ENCODE measurements at places on chromosomes 2 and 18.

DNA sequence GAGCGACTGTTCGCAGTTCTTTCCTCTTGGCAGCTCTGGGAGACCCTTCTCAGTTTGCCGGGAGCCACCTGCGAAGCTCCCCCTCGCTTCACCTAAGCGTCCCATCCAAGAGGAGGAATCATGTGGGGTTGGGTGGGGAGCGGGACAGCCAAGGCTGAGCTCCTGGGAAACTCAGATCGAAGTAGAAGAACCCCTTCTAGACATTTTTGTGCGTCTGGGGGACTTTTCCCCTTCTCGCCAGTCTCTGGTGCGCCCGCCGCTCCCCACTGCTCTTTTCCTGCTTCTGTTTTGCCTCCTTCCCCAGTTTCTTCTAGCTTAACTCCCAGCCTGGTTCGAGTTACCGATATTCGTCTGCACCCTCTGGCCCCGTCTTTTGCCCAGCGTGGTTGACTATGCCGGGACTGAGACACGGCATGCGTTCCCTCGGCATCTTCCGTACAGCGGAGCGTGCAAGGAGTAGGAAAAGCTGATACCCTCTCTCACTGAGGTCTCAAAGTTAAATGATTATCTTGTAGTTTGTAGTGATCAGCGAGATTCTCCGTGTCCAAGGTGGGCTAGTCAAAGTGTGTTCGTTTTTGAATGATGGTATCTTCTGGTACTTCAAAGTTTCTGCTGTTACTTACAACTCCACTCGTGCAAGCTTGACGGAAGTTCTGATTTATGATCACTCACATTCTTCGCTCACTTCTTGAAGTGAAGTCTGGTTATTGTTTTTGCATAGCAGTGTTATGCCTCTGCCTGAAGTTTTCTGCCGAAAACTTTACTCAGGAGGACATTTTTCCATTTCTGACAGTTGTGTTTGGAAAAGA lies 664 bp downstream of the CAMKMT start:
- peak; percentile 63 for DNase-seq

DNA sequence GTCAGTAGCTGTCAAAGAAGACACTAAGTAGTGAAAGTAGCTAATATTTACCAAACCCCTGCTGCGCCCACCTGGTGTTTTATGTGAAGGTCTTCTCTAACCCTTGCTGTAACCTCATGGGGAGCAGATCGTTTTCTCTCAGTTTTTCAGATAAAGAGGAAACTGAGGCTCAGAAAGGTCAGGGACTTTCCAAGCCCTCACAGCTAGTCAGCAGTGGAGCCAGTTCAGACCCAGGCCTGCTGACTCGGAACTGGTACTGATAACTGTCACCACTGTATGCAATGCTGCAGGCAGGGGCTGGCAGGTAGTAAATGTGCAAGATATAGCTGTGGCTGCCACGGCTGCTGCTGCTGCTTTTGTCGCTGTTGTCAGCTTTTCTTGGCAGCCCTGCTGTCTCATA lies 69.1 kb downstream of the LRRFIP1 start:
- DNase-seq, result no peak

DNA sequence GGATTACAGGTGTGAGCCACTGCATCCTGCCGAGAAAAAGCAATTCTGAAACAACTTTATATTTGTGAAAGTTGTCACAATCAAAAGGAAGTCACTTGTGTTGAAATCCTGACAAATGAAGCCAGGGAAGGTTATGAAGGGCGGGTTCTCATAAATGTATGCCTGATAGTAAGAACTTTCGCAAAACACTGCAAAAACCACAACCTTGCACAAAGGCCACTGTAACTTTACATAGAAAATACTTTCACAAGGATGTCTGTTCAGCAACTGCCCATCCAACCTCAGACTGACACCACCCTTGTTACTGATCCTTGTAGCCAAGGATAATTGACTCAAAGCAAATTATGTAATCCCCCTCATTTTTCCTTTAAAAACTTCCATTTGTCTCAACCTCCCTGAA lies 90.6 kb downstream of the SLC4A3 start:
- DNase-seq, result peak; percentile 59

DNA sequence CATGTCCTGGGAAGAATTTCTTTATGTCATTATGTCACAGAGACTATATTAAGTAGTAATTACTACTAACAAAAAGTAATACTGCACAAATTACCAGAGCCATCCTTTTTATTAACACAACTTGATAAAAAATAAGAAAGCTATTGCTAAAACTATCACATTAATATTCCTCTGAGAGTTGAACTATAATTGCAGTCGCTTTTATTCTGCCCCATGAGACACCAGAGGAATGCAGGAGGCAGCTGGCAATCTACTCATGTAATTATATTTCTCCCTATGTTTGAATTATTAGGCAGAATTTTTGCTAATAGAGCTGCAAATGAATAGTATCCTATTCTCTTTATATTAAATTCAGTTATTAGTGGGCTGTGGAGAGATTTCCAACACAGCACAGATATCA lies 220.7 kb downstream of the LRRTM4 start:
- DNase-seq, result no peak

- no peak for DNase-seq
Observed at GRCh38 chr2:99936065-99936464, 206.3 kb downstream of the AFF3 start.

GRCh38 chr18:45165871-45166270 lies 449.4 kb upstream of the SLC14A2 start:
- no peak for DNase-seq

GRCh38 chr2:163338270-163338669 lies 397.5 kb downstream of the FIGN start:
- no peak for DNase-seq

- DNase-seq, result no peak
Observed at GRCh38 chr2:170742896-170743529, 27.2 kb upstream of the ERICH2 start.

GRCh38 chr2:8303322-8303832 lies 378.5 kb upstream of the ID2 start:
- peak; percentile 93 for DNase-seq

DNA sequence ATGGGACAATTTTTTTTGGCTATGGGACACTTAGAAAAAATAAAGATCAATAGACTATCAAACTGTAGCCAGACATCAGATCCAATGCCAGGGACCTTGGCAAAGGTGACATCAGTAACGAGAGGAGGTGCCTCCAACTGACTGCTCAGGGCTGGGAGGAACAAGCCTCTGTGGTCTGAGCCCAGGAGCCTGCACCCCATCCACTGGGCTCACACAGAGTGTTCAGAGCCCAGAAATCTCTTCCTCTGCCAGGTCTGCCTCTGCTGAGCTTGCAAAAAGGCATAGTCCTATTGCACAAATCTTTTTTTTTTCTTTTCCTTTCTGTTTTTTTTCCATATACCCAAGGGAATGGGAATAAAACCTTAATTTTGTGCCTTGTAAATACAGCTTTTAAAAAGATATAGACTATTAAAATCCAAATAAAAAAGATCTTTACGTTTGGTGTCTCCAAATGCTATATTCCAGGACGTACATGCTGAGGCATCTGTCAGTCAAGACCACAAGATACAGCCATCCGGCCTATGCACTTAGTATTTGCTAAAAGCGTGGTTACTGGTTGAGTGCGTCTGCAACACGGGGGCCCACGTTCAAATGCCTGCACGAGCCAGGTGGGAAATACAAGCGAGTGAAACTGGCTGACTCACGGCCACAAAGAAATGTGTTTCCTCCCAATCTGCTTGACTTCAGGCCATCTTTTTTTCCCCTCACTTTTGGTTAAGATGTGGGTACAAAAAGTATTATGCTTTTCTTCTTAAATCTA lies 7.8 kb upstream of the ARHGAP25 start:
- peak; percentile 71 for DNase-seq

- no peak for DNase-seq
Observed at GRCh38 chr18:25169701-25170100, 182.3 kb downstream of the ZNF521 start.

- no peak for DNase-seq
Observed at GRCh38 chr2:129318581-129319421, 660.7 kb upstream of the RAB6C start.

DNA sequence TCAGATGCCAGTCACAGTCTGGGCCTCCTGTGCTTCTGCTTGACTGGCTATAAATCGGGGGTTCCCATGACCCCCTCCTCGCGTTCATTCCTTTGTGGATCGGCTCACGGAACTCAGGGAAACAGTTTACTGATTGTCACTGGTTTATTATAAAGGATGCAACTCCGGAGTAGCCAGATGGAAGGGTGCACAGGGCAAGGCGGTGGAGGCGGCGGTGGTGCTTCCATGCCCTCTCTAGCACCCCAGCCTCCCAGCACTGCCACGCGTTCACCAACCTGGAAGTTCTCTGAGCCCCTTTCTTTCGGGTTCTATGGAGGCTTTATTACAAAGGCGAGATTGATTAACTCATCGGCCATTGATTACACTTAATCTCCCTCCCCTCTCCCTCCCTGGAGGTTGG lies 15.6 kb downstream of the LPIN1 start:
- no peak for DNase-seq

DNA sequence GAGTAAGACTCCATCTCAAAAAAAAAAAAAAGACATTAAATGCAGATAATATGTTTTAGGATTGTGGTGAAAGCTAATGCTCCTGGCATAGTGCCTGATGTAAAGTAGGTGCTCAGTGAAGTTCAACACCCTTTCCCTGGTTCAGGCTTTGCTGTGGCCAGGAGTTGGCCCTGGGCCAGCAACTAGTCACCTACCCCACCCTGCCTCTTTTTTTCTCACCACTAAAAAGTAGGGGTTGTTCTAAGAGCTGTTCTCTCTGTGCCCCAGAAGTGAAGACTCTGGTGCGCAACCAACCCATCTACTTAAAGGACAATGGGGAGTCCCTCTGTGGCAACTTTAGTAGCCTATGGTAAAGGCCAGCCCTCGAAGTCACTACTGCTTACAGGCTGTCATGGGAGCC lies 75.9 kb downstream of the DNMT3A start:
- DNase-seq, result peak; percentile 85
